Stimulated activated CD8-positive, alpha-beta memory T cell treated with anti-CD3 and anti-CD28 coated beads, Interleukin-4, amount 100 ng/mL, for 1 hour (primary cell): ENCODE measurements at places on chromosomes 12 and 14.
A peak's percentile ranks its signal among the peaks of the same experiment; 100 is the strongest.

- peak; percentile 76 for DNase-seq
Measured at GRCh38 chr14:94026173-94026888, at the start of gene OTUB2. Gene OTUB2, plus strand, starts transcription at chr14:94026340. Its CDS starts 198 bp downstream, at chr14:94026538.

GRCh38 chr12:75783093-75783877, 248.3 kb downstream of the PHLDA1 start:
- no peak for DNase-seq

DNA sequence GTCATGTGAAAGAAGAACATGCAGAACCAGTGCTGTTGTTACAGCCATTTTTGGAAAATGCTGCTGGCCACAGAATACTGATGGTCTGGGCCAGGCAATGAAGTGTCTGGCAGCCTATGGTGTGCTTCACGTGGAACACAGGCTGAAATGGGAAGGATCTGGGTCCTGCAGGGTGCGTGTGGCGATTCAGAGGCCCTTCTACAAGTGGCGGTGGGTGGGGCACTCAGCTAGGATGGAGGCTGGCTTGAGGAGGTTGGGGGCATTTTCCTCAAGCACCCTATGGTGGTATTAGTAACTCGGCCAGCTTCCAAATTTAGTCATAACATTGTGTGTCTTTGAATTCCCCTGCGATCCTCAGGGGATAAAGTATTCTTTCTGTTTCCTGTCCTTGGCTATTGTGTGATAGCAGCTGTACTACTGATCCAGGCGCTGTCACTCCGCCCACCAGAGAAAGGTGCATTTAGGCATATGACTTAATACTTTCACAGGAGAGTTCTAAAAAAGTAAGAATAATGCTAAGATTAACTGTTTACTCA, 9.2 kb upstream of the RAD52 start:
- no peak for DNase-seq

GRCh38 chr14:50675597-50675996, 7.5 kb upstream of the SAV1 start:
- DNase-seq: no peak

GRCh38 chr14:91258011-91258618, 13.6 kb upstream of the GPR68 start:
- DNase-seq: no peak

GRCh38 chr12:41652981-41653380, 464.9 kb downstream of the PDZRN4 start:
- DNase-seq: no peak

DNA sequence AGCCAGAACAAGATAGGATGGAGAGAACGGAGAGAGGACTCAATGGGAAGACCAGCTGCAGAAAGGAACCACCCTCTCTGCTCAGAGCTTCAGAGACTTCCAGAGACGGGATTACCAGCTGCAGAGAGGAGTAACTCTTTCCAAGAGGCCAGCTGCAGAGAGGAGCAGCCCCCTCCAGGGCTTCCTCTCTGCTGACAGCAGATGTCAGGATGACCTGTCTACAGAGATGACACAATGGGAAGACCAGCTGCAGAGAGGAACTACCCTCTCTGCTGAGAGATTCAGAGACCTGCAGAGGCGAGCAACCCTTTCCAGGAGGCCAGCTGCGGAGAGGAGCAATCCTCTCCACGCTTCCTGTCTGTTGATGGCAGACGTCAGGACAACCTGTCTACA, 61.8 kb downstream of the KLRG1 start:
- DNase-seq: no peak

DNA sequence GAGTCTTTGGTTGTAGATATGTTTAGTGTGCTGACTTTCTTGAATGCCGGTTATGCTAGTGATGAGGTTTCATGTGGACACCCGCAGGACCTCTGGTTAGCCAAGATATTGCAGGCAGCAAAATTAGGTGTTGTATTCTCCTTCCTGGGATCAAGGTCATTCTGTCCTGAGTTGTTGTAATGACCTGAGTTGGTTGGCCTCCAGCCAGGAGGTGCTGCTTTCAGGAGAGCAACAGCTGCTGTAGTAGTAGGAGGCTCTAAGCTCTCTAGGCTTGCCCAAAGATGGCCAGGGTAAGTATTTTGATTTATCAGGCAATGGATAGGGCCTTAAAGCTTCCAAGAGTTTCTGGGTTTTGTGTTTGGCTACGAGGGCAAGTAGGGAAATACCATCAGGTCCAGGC, 56.0 kb upstream of the BDKRB2 start:
- no peak for DNase-seq

- no peak for DNase-seq
Measured at GRCh38 chr14:91302391-91302790, 57.9 kb upstream of the GPR68 start.
